ENCODE measurements at places on chromosomes 13 and 19.

DNA sequence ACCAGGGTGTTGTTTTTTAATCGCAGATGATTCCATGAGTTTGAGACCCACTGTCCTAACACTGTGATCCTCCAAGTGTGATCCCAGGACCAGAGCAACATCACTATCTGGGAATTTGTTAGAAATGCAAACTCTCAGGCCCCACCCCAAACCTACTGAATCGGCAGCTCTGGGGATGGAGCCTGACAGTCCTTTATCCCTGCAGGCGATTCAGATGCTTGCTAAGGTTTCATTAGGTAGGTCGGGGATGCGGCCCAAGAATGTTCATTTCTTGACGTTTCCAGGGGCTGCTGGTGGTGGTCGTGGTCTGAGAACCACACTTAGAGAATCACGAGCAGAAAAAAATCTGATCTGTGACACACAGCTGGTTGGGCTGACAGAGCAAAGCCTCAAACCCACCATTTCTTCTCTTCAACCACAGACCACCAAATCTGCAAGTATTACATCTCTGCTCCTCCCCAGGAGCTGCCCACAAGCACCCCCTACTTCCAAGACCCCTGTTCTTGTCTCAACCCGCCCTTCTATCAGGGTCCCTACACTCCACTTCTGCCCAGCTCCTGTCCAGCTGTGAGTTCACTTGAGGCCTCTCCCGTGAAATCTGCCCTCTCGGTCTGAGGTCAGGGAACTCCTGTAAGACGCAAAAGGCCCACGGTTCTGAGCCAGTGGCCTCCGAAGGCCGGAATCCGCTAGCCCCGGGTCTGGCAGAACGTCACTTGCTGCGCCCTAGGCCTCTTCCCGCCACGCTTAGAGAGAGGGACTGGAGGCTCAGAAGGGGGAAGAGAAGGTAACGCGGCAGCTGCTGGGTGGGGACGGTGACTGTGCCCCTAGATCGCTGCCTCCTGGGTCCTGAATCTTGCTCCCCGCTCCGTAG is 1.1 kb upstream of the FARP1 start:
- DNase-seq, result no peak

GRCh38 chr13:24226762-24227161 is 66.2 kb downstream of the SPATA13 start:
- no peak for DNase-seq

GRCh38 chr13:93345770-93346169 is 119.2 kb downstream of the GPC6 start:
- no peak for DNase-seq

- DNase-seq, result no peak
Measured at GRCh38 chr19:4889034-4889815, 13.5 kb downstream of the ARRDC5 start.

- DNase-seq, result no peak
Measured at GRCh38 chr19:38561053-38561606, 56.6 kb downstream of the MAP4K1 start.
